ENCODE measurements at places on chromosomes 16 and 17. TPM values are rescaled to one million over a fixed set of nuclear protein-coding genes. Genes with fewer than 3 reads are reported as not detected.

DNA sequence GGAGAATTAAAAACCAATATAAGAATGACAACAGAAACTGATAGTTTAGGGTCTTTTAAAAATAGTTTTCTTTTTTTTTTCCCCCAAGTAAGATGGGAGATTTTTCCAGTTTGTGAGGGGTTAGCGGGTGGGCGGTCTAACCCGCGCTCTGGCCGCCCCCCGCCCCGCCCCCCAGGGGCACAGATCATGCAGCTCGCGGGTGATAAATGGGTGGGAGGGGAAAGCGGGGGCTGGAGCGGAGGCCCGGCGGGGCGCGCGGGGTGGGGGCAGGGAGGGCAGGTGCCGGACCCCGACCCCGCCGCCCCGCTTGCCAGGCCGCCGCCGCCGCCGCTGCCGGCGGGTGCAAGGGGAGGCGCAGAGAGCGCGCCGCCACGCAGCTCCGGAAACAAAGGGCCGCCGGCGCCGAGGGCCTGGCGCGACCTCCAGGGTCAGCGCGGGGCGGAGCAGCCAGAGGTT lies 60.1 kb upstream of the GSE1 start:
- DNase-seq = no peak

GRCh38 chr17:73302189-73302588 lies 9.6 kb downstream of the CDC42EP4 start:
- DNase-seq = no peak

DNA sequence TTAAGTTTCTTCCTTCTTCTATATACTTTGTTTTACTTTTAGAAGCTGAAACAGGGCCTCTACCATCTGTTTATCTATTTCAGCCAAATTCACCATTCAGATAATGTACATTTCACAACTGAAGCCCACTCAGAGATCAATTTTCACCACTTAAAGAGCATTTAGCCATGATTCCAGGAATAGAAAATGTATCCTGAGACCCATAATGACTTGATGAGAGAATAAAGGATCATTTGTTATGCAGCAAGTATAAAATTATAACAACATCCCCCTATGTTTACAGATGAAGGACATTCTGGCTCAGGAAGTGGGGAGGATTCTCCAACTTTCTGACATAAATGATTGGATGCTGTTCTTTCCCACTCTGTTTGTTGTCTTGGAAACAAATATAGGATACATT lies 962.1 kb upstream of the EEF2KMT start:
- DNase-seq = no peak

DNA sequence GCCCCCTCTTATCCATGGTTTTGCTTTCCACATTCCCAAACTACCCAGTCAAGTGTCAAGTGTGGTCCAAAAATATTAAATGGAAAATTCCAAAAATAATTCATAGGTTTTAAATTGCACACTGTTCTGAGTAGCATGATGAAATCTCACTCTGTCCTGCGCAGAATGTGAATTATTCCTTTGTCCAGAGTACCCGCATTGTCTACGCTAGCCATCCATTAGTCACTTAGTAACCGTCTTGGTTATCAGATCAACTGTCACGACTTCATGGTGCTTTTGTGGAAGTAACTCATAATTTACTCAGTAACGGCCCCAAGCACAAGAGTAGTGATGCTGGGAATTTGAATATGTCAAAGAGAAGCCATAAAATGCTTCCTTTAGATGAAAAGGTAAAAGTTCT lies 94.9 kb downstream of the SLC39A11 start:
- no peak for DNase-seq

DNA sequence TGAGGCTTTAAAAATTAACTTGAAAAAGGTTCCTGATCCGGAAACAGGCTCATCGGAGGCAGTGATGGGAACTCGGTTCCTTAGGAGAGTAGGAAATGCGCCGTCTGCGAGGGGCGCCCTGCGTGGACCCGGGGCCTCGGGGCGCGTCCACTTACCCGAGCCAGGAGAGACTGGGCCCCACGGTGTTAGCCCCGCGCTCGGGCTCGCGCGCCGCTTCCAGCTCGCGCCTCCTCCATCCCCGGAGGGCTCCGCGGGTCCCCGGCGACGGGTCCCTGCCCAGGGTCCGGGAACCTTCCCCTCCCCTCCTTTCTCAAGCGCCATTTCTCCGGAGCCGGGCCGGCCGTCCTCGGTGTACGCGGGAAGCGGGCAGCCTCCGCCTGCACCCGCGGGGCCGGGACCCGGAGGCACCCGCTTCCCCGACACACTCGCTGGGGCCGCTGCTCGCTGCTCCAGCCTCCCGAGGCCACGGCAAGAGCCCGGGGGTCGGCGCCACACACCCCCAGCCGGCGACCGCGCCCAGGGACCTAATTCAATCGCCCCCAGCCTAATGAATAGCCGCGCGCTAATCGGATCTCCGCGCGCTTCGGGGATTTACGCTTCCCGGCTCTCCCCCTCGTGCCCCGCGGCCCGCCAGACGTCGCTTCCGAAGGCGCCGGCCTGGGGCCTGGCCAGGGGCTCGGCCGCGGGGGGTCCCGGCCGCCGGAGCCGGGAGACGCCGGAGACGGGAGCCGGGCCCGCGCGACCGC lies 2.2 kb upstream of the BAHCC1 start:
- DNase-seq = no peak

DNA sequence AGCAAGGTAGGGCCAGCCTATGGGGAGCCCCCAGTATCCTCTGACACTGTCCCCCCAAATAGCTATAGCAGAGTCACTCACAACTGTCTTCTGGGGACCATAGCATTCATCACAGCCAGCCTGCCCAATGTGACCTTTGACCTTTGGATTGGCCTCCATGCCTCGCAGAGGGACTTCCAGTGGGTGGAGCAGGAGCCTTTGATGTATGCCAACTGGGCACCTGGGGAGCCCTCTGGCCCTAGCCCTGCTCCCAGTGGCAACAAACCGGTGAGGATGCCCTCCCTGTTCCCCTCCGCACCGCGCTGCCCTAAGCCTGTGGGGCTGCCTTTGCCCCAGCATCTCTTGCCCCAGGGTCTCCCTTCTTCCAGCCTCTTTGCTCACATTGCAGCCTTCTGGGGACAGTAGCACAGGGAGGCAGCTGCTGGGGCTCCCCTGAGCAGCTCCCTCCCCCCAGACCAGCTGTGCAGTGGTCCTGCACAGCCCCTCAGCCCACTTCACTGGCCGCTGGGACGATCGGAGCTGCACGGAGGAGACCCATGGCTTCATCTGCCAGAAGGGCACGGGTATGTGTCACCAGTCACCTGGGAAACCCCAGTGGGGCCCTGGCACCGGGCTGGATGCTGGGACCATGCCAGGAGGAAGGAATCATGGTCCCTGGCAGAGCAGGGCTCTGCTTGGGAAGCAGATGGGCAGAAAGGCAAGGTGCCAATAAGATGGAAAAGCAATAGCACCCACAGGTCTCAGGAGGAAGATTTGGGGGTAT lies 61.1 kb downstream of the MRC2 start:
- DNase-seq = no peak

GRCh38 chr16:6374821-6375220 lies 957.8 kb upstream of the RBFOX1 start:
- DNase-seq = no peak

GRCh38 chr17:58631523-58632323 lies 60.1 kb downstream of the TEX14 start:
- DNase-seq = peak; percentile 59

- DNase-seq = no peak
Observed at GRCh38 chr17:83203472-83204221, 124.2 kb downstream of the METRNL start.

DNA sequence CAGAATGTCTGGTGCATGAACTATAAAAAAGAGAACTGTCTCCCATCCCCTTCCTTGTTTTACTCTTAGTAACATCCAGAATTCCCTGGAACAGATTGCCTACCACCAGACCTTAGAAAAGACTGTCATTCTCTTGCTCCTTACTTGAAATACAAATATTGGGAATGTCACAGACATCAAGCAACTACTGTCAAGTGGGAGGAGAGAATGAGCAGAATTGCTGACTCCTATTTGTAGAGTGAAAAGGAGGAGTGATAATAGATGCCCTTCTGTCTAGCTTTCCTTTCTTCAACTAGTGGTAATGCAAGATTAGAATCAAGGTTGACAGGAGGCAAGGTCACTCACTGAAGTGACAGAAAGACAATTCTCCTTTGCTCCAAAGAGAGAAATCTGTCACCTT lies 23.9 kb upstream of the NOL11 start:
- DNase-seq = no peak

GRCh38 chr16:51825779-51826178 lies 674.7 kb upstream of the SALL1 start:
- DNase-seq = no peak

DNA sequence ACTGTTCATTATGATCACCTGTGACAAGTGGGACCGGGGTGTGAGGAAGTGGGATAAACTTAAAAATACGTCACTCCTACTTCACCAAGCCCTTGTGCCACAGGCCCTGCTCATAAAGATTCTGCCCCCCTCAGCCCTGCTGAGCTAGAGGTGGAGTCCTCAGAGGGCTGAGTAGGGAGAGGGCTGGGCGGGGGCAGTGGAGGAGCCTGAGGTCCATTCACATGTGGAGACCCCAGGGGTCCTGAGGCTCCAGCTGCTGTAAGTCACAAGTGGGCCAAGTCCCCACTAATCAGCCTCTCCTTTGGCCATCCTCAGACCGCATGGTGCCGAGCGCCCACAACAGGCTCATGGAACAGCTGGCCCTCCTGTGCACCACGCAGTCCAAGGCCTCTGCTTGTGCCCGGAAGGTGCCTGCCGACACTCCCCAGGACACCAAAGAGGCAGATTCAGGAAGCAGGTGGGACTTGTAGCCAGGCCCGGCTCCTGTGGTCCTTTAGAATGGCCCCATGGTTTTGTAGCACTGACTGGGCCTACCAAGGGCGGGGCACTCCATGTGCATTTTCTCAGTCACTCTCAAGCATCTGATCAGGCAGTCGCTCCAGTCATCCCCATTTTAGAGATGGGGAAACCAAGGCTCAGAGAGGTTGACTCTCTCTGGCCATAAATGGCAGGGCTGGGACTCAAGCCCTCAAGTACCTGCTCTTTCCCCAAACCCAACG lies 10.4 kb downstream of the DNAAF8 start:
- no peak for DNase-seq

- no peak for DNase-seq
Observed at GRCh38 chr16:78501744-78502143, 402.3 kb downstream of the WWOX start.

Gene MYH2
- total RNA-seq = not detected

Gene TSPOAP1
- 16.0 TPM for total RNA-seq

Gene FOXL1
- 0.57 TPM for total RNA-seq

Gene SNX20
- total RNA-seq = 2.7 TPM

Gene KCNH6
- total RNA-seq = not detected

Gene SCGB1C2
- not detected for total RNA-seq

Gene E2F4
- 66.8 TPM for total RNA-seq
